ENCODE measurements at places on chromosomes 13 and 19. TPM values are rescaled to one million over a fixed set of nuclear protein-coding genes. Genes with fewer than 3 reads are reported as not detected.
A peak's percentile ranks its signal among the peaks of the same experiment; 100 is the strongest.

The GAPDHS gene
- not detected for total RNA-seq

The ADAMTS10 gene
- 0.80 TPM for total RNA-seq

The SAMD4B gene
- 64.0 TPM for total RNA-seq

The NAPSA gene
- total RNA-seq, result 5.1 TPM

GRCh38 chr13:98869408-98870090, 108.3 kb downstream of the DOCK9 start:
- DNase-seq, result no peak
- peaks cover 21% of the 10 kb centered on the region for H3K4me1 ChIP-seq
- no peak overlapping the region for H3K4me3 ChIP-seq
- no peaks in the 10 kb centered on the region for H3K27me3 ChIP-seq

GRCh38 chr13:46686171-46686570, 110.8 kb downstream of the ESD start:
- peaks cover 22% of the 10 kb centered on the region for H3K4me1 ChIP-seq
- no peak overlapping the region for H3K4me3 ChIP-seq
- peaks cover 26% of the 10 kb centered on the region for H3K36me3 ChIP-seq
- no peak for DNase-seq

DNA sequence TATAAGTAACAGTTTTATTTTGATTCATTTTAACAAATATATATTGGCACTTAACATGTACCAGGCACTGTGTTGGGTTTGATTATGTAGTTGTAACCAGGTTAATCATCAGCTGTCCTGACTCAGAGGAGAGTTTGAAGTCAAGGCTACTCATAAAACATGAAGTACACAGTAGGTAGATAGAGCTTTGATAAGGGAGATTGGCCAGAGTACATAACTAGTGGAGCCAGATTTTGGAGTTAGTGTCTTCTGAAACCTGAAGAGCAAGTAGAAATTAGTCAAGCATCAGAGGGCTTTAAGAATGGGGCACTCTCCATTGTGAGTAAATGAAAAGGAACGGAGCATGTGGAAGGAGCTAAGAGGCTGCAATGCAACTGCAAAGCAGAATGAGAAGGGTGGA, 333.9 kb downstream of the RFC3 start:
- no peak overlapping the region for H3K4me3 ChIP-seq
- H3K36me3 ChIP-seq, result no peaks in the 10 kb centered on the region
- H3K27me3 ChIP-seq, result peaks cover 6% of the 10 kb centered on the region
- no peak for DNase-seq
- H3K27ac ChIP-seq, result peak overlapping the region; percentile 38

DNA sequence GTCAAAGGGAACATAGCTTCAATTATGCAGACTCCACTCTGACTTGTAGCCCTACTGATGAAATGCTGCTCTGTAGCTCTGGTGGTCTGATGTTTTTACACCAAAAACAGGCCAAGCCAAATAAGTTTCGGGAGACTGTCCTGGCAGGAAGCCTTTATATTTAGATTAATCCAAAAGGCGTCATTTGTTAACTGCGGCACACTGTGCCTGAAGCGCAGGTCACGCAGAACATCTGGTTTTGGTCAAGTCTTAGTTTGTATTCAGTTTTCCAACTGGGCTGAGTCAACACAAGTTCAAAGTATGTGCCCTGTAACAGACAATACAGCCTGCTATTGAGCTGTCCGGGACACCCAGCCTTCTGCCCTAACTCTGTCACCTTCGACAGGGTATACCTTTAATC, 154.6 kb upstream of the IPO5 start:
- no peaks in the 10 kb centered on the region for H3K27me3 ChIP-seq
- no peak overlapping the region for H3K4me3 ChIP-seq
- no peak for DNase-seq
- no peaks in the 10 kb centered on the region for H3K36me3 ChIP-seq
- H3K4me1 ChIP-seq, result no peaks in the 10 kb centered on the region

DNA sequence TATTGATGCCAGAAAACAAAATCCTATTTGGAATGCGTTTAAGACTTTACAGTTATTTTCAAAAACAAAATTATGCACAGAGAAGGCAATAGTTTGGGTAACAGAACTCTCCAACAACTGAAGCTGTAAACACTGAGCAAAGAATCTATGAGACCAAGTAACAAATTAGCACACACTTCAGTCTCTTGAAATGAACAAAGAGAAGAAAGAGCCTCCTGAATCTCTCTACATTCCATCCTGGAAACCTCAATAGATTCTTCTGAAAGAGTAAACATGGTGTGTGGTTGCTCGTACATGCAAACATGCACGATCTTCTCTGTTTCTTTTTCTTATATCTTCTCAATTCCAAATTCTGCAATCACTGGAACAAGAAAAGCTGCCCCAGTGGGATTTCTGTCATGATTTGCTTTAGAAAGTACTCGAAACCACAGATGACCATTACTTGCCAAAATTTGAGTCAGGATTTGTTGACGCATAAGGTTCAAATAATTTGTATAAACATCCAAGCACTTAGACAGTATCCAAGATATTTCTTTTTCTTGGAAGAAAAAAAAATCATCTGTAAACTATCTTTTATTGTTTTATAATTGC, 137.9 kb upstream of the DACH1 start:
- H3K27me3 ChIP-seq, result no peaks in the 10 kb centered on the region
- DNase-seq, result no peak
- no peak overlapping the region for H3K27ac ChIP-seq
- no peaks in the 10 kb centered on the region for H3K4me1 ChIP-seq

- H3K36me3 ChIP-seq, result no peaks in the 10 kb centered on the region
- H3K27me3 ChIP-seq, result no peaks in the 10 kb centered on the region
- H3K4me1 ChIP-seq, result no peaks in the 10 kb centered on the region
These were observed 35.9 kb upstream of the DCT start for GRCh38 chr13:94515374-94515773.

GRCh38 chr19:47444388-47444821, 25.1 kb upstream of the MEIS3 start:
- H3K27me3 ChIP-seq, result peaks cover 59% of the 10 kb centered on the region
- peaks cover 37% of the 10 kb centered on the region for H3K4me1 ChIP-seq
- H3K36me3 ChIP-seq, result no peaks in the 10 kb centered on the region

- H3K27me3 ChIP-seq, result peaks cover 2% of the 10 kb centered on the region
- H3K4me3 ChIP-seq, result no peak overlapping the region
- H3K36me3 ChIP-seq, result no peaks in the 10 kb centered on the region
- H3K27ac ChIP-seq, result no peak overlapping the region
- DNase-seq, result no peak
- H3K4me1 ChIP-seq, result no peaks in the 10 kb centered on the region
These were observed 189.0 kb downstream of the LACC1 start for GRCh38 chr13:44068737-44069136.

DNA sequence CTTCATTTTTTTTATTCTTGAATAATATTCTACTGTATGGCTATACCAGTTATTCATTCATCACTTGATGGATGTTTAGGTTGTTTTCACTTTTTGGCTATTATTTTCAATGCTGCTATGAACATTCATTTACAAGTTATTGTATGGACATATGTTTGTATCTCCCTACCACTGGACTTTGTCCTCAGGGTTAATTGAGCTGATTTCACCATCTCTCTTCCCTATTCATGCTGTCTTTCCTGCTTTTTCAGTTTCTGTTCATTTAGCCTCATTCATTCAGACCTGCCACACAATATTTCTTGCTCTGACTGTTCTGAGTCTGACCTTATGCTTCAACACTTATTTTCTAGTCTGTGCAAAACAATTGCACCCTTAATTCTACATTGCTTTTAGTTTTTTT, 12.3 kb upstream of the C1QTNF9B start:
- peaks cover 37% of the 10 kb centered on the region for H3K27me3 ChIP-seq
- no peak for DNase-seq
- no peak overlapping the region for H3K4me3 ChIP-seq

- no peaks in the 10 kb centered on the region for H3K36me3 ChIP-seq
- no peak overlapping the region for H3K4me3 ChIP-seq
- no peaks in the 10 kb centered on the region for H3K27me3 ChIP-seq
These were observed 533.9 kb downstream of the DCT start for GRCh38 chr13:93945621-93946020.

DNA sequence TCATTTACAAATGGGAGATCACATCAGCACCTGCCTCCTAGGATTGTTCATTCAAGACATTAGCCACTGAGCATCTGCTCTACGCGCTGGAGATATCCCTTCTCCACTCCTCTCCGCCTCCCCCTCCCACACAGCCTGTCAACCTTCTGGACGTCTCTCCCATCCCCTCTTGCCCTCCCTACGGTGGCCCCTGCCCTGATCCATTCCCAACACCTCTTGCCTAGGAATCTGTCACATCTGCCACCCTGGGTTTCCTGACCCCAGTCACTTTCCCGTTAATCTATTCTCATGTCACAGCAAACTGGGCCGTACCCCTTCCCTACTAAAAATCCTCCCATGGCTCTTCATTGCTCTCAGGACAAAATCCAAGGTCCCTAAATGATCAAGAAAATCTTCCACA, 10.3 kb downstream of the DYRK1B start:
- H3K36me3 ChIP-seq, result peaks cover 19% of the 10 kb centered on the region
- no peak overlapping the region for H3K4me3 ChIP-seq
- H3K27me3 ChIP-seq, result no peaks in the 10 kb centered on the region
- H3K27ac ChIP-seq, result no peak overlapping the region
- no peak for DNase-seq
- peaks cover 5% of the 10 kb centered on the region for H3K4me1 ChIP-seq

DNA sequence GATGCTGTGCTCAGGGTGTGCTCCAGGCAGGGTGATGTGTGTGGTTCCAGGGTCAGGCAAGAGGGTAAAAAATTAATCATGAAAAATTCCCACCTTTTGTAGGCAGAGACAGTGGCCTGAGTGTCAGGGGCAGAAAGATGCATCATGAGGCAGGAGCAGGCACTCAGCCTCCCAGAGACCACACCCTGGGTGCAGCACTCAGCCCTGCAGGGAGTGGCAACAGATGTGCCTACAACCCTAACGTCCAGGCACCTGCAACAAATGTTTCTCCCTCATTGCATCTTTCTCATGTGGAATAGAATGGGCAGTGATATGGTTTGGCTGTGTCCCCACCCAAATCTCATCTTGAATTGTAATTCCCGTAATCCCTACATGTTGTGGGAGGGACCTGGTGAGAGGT, 19.6 kb upstream of the CEACAM1 start:
- H3K27me3 ChIP-seq, result peaks cover 3% of the 10 kb centered on the region
- no peaks in the 10 kb centered on the region for H3K36me3 ChIP-seq
- H3K27ac ChIP-seq, result no peak overlapping the region
- peaks cover 2% of the 10 kb centered on the region for H3K4me1 ChIP-seq

DNA sequence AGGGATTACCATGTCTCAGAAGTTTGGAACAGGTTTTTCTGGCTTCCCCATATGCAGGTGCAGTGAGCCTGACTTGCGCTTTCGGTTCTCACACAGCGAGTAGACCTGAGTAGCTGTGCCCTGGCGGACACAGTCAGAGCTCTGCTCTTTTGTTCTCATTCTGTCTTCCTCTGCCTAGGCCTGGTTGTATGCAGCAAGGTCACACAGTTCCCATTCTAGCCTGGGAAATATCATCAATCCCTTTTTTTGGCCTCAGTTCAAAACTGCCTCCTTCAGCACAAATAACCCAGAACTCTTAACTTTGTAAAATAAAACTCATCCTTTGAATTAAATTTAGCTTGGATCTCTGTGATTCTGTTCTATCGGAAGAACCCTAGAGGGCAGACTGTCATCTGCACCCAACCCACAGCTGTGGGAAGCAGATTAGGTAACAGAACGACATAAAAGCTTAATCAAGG, 10.2 kb downstream of the OXGR1 start:
- H3K27me3 ChIP-seq, result no peaks in the 10 kb centered on the region
- no peaks in the 10 kb centered on the region for H3K36me3 ChIP-seq
- H3K27ac ChIP-seq, result no peak overlapping the region
- H3K4me3 ChIP-seq, result no peak overlapping the region
- no peaks in the 10 kb centered on the region for H3K4me1 ChIP-seq

DNA sequence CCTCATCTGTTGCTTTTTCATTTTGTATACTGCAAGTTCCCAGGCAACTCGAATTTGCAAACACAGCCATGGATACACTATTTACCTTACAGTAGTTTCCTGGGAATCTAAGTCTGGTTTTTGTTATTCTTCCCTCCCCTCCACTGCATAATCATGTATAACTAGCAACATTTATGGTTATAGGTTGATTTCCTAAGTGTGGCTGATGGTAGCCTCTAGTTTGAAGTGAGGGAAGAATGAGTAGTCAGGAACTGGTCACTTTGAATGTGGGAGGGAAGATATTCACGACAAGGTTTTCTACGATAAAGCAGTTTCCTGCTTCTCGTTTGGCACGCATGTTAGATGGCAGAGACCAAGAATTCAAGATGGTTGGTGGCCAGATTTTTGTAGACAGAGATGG, at the start of gene KCNRG:
KCNRG (plus strand) TSS at position 187 of the 400 bp plus-strand sequence; CDS start at position 237, 50 bp downstream.
- H3K36me3 ChIP-seq, result peaks cover 78% of the 10 kb centered on the region
- no peak for DNase-seq
- H3K4me1 ChIP-seq, result peaks cover 23% of the 10 kb centered on the region

All from activated T-helper 2 cell treated with anti-CD3 and anti-CD28 coated beads, Interferon-gamma antibody, Interleukin-2, Interleukin-4, amounts not matched to agents 10 μg/mL and 5 μg/mL and 100 μg/mL, durations not matched to agents 14 hours and 24 hours and 36 hours (primary cell).